Stimulated activated CD4-positive, alpha-beta T cell treated with anti-CD3 and anti-CD28 coated beads, Interleukin-4, amount 100 ng/mL, for 48 hours (primary cell): ENCODE measurements at places on chromosomes 2 and 18.

- no peak for DNase-seq
These were observed 134.7 kb downstream of the MSTN start for GRCh38 chr2:189927823-189928222.

DNA sequence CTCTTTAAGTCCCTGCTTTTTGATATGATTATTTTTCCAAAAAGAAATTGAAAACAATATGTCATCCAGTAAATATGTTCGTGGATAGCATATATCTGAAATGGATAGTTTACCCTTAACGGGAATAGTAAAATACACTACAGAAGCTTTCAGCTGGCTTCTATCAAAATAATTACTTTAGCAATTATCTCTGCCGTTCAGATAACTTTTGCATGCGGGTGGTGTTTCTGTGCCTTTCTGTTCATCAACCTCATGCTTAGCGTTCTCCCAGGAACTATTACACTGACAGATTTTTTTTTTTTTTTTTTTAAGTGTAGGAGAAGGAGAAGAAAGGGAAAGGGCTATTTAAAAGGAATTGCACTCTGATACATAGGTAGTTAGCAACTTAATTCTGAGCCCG lies 53.6 kb downstream of the TSHZ1 start:
- no peak for DNase-seq

DNA sequence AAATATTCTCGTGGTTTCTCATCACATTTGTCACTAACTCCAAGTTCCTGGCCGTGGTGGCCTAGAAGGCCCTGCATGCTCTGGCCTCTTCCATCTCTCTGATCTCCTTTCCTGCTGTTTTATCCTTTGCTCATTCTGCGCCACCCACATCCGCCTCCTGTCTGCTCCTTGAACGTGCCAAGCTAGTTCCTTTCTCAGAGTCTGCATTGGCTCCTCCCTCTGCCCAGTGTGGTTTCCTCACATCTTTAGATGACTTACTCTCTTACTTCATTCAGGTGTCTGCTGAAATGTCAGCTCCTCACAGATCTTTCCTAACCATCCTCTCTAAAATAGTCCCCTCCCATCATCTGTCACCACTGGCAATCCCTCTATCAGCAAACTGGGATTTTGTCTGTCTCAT lies 158.6 kb upstream of the RBMS1 start:
- peak; percentile 62 for DNase-seq

GRCh38 chr2:106314444-106314843 lies 120.3 kb upstream of the UXS1 start:
- no peak for DNase-seq

DNA sequence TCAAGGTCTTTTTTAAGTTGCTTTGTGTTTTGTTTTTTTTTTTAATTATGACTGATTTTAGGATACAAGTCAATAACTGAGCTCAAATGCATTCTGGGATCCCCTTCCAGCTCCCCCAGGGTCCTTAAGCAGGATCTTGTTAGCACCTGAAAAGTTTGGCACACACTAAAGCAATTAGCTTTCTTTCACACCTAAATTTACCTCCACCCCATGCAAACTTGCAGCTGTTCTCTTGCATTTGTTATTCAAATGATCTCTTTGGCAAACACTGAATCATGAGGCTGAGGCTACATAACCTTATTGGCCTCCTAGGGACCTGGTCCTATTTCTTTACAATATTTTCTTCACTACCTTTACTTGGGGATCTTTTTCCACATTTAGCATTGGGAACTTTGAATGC lies 2026.1 kb upstream of the CELF4 start:
- DNase-seq = no peak

DNA sequence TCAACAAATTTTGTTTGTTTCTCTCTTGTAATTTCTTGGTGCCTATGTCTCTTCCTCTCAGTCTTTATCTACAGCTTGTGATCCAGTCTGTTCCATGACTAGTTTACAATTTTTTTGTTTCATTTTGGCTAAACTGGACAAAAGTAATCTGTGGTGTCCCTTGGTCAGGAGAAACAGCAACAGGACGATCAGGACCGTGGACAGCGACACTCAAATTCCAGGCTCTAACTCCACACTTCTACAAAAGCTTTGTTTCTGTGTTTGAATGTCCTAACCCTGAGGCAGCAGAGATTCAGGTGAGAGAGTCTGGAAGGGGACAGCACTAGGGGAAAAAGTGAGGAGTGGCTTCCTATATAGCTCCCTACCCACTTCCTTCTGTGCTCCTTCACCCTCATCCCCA lies 593.3 kb upstream of the FANCL start:
- DNase-seq = no peak

- DNase-seq = no peak
These were observed 82.6 kb upstream of the GLI2 start for GRCh38 chr2:120653046-120653445.

DNA sequence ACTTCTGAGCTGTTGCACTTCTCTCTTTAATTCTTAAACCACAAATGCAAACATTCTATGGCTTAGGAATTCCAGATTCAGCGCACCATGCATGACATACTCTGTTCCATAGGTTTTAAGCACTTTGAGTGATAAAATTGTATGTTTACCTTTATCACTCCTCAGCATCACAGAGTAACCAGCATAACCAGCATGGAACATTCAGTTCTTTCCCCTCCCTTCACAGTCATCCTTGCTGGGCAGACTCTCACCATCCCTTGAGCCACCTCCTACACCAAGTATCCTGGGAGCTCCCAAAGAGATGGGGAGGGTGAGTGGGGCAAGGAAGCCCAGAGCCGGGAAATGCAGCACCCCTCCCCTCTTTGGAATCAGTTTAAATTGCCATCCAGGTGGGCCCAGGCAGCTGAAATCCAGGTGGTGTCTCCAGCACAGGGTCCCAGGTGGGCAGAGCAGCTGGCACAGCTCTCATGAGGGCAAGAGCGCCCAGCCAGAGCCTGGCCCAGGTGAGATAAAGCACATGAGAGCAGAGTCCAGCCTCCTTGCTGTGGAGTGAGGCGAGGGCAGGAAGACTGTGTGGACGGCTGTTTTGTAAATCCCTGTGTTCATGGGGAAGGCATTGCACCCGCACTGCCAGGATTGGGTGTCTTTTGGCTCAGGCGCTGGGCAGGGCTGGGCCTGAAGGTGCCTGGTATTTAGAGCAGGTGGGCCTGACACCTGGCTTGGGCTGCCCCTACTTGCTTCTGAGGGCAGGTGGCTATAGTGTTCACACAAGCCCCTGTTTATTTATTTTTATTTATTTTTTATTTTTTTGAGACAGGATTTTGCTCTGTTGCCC lies 36.8 kb downstream of the LAMA3 start:
- no peak for DNase-seq

GRCh38 chr2:186422226-186422625 lies 63.8 kb upstream of the ZC3H15 start:
- no peak for DNase-seq

DNA sequence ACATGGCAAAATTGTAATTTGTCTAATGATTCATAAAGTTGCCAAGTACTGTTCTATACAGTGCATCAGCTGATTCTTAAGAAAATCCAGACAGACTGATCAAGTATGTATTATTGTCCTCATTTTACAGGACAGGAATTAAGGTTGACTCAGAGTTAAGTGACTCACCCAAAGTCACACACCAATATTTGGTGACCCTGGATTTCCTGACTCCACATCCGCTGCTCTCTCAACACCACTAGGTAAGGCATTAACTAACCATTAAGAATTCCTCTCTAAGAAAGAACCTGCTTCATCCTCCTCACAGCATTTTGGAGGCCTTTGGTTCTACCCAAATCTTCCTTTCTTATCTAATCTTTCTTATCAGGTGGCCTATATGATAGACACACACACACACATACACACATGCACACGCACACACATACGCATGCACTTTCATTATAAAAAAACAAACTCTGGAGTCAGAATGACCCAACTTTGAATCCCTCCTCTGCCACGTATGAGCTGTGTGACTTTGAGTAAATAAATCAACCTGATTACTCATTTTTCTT lies 150.8 kb downstream of the ANKRD44 start:
- DNase-seq = peak; percentile 12

DNA sequence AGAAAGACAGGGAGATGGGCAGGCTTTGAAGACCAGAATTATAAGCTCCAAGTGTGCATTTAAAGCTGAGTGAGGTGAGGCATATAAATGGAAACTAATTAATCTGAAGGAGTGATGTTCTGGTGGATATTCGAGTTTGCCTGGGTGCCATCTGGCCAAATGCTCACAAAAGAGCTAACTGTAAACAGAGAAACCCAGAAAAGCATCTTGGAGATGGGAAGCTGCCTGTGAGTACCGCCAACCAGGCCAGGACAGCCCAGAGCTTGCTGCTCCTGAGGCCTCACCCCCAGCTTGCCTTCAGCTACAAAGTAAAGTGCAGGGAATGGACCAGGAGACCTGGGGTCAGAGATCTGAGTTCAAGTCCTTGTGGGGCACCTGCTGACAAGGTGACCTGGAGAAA lies 446.1 kb upstream of the MYT1L start:
- no peak for DNase-seq

DNA sequence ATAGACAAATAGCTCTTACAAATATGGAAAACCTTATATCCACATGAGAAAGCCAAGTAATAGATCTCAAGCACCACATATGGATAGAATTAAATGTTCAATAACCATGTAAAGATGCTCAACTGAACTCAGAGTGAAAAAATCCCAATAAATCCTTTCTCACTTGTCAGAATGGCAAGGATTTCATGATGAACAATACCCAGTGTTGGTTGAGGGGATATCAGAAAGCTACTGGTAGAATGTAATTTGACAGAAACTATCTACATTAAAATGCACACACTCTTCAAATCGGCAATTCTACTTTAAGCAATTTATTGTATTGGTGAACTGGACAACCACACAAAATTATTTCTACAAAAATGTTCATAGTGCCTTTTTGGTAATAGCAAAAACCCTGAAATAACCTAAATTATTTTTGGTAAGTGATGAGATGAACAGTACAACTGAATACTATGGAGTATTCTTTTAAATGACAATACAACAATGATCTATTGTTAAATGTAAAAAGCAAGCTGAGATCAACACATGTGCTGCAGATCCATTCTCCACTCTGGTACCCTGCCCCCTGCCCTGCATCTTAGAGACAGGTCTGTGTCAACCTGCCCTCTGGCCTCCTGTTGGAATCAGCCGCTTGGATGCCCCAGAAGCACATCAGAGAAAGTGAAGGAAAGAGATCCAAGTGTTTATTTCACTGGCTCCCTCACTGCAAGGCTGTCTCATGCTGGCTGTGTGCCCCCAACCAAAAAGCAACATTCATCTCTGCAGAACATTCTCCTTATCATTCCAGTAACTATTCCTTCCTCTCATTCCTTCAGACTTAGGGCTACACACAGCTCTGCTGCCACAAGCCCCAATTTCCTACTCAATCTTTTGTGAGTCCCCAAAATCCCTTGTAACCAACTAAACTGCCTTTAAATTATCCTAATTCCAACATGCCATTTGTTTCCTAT lies 442.5 kb downstream of the LRATD1 start:
- DNase-seq = no peak

DNA sequence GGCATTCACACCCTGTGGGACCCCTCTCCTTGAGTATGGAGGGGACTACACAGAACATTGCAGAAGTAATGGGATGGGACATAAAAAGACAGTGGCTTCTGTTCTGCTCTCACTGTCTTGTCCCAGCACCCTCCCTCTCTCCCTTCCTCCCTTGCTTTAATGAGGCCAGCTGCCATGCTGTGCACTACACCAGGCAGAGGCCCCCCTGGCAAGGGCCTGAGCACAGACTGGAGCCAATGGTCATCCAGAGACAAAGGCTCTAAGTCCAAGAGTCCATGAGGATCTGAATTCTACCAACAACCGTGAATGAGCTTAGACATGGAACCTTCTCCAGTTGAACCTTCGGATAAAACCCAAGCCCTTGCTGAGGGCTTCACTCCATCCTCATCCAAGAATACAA lies 263.0 kb downstream of the NDUFA10 start:
- no peak for DNase-seq

DNA sequence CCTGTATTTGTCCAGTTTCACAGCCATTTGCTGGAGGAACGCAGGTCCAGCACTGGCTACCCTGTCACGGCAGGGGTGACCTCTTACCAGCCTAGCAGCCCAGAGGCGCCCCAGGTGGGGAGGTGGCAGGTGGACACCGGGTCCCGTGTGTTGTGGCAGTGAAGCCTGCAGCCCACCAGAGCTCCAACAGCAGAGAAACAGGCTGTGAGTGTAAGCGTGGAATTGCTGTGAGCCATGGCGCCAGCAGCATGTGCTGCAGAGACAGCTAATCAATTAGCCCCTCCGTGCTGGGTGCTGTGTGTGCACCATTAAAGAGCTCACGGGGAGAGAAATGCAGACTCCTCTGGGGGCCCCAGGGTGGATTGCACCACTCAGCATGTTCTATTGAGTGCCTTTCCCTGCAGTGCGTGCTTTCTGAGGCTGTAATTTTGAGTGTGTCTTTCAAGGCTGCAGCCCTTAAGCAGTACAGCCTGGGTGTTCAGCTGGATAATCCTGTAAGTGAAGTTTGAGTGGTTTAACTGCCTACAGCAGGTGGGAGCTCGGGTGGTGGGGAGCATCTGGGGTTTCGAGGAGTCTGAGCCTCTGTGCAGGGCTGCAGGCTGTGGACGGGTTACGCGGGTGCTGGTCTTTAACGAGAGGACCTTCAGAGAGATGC lies 15.9 kb downstream of the RTP5 start:
- no peak for DNase-seq

DNA sequence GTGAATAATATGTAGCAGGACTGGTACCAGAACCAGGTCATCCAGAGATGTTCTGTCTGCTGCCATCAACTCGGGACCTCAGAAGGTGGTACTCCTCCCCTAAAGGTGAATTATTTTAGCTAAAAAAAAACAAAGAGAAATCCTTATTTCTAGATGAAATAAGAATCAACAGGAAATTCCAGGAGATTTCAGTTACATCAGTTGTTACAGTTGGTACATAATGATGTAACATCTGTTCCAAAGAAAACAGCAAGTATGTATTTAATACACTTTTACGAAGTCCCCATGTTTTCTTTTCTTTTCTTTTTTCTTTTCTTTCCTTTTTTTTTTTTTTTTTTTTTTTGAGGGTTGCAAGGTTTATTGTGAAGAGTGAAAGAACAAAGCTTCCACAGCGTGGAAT lies 33.6 kb upstream of the CD28 start:
- DNase-seq = no peak

- DNase-seq = no peak
These were observed 69.2 kb downstream of the PDCL3 start for GRCh38 chr2:100632037-100632436.

DNA sequence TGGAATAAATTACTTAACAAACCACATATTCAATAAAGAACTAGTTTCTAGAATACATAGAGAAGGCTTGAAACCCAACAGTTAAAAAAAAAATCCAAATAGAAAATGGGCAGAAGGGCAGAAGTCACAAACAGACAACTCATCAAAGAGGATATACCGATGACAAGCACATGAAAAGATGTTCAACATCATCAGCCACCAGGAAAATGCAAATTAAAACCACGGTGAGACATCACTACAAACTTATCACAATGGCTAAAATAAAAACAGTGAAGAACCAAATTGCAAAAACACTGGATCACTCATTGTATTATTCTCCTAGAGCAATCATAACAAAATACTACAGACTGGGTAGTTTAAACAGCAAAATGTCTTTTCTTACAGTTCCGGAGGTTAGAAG lies 14.5 kb downstream of the SESTD1 start:
- DNase-seq = no peak

GRCh38 chr2:141508086-141508752 lies 622.6 kb downstream of the LRP1B start:
- DNase-seq = no peak
